ENCODE measurements at places on chromosomes 13 and 19. TPM values are rescaled to one million over a fixed set of nuclear protein-coding genes. Genes with fewer than 3 reads are reported as not detected.

- DNase-seq = peak; percentile 35
Measured at GRCh38 chr19:44587963-44588770, 25.2 kb upstream of the IGSF23 start.

DNA sequence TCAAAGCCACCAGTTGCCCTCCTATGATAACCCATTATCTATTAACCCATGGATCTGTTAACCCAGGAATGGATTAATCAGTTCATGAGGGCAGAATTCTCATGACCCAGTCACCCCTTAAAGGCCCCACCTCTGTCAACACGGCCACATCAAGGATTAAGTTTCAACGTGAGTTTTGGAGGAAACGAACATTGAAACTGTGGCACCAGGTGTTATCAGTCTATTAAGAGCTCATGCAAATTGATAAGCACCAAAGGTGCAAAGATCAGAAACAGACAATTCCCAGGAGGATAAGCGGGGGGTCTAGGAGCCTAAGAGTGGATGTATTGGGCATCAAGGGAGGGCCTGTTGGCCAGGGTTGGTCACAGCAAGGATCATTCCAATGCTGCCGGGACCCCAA is 19.9 kb upstream of the ELAVL1 start:
- no peak for DNase-seq

DNA sequence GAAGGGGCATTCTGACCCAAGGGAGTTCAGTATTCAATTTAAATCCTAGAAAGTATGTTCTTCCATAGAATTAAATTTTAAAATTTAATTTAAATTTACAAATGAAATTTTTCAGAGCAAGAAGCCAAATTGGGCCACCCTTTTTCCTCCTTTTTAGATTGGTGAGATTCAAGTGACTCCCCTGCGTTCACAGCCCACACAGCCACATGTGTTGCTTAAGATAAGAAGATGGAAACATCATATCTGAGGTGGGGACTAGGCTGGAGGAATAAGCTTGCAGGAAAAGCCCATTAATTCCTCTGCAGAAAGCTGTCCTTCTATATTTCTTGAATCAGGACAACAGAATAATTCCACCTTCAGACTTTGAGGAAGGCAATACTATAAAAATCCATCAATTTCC is 392.7 kb upstream of the ZNF507 start:
- DNase-seq = no peak

GRCh38 chr19:7211191-7211951 is 82.8 kb downstream of the INSR start:
- DNase-seq = peak; percentile 69

- DNase-seq = no peak
Measured at GRCh38 chr19:5451494-5451893, 3.7 kb upstream of the ZNRF4 start.

GRCh38 chr19:33430674-33431277 is 57.3 kb downstream of the CEBPG start:
- peak; percentile 73 for DNase-seq

The RGL3 gene
- 10.4 TPM for polyA plus RNA-seq

The STARD13 gene
- 7.9 TPM for polyA plus RNA-seq

The ELOF1 gene
- polyA plus RNA-seq = 56.9 TPM

The F10 gene
- 9.2 TPM for polyA plus RNA-seq

The NACC1 gene
- 51.6 TPM for polyA plus RNA-seq
